ENCODE measurements at places on chromosomes 13 and 19. TPM values are rescaled to one million over a fixed set of nuclear protein-coding genes. Genes with fewer than 3 reads are reported as not detected.

- DNase-seq = no peak
- H3K27me3 ChIP-seq = no peaks in the 10 kb centered on the region
- no peaks in the 10 kb centered on the region for H3K4me1 ChIP-seq
- H3K27ac ChIP-seq = no peak overlapping the region
These were observed 366.3 kb downstream of the SLITRK6 start for GRCh38 chr13:85432881-85433280.

GRCh38 chr13:64992314-64992713 is 2237.8 kb downstream of the PCDH9 start:
- no peak overlapping the region for H3K27ac ChIP-seq
- H3K27me3 ChIP-seq = no peaks in the 10 kb centered on the region
- no peaks in the 10 kb centered on the region for H3K36me3 ChIP-seq
- H3K4me1 ChIP-seq = no peaks in the 10 kb centered on the region

DNA sequence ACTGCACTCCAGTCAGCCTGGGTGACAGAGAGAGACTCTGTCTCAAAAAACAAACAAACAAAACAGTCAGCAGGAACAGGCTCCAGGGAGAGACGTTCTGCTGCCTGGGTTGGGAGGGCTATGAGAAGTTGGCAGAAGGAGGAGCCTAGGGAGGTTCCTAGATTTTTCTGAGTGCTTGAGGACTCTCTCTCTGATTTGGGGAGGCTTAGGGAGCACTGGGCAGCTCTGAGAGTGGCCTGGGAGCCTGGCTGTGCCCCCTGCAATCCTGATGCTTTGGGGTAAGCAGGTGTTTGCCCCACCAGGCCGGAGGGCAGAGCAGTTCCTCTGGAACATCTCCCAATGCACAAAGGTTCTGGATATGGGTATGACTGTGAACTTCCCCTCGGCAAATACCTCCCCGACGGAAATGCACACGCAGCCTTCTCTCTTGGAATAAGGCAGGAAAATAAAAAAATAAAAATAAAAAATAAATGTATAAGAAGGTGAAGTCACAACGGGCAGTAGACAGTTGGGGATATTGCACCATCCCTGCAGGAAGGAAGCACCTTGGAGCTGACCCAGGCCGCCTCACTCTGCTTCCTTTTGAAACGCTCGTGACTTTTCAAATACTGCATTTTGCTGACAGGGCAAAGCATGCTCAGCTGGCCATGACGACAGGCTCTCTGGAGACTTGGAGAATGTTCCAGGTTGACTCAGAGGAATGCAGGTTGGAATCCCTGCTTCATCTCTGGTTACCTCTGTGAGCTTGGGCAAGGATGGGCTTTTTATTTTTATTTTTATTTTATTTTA is 26.5 kb upstream of the HOMER3 start:
- H3K36me3 ChIP-seq = no peaks in the 10 kb centered on the region
- no peaks in the 10 kb centered on the region for H3K27me3 ChIP-seq
- no peak overlapping the region for H3K4me3 ChIP-seq
- peak; percentile 80 for DNase-seq
- no peaks in the 10 kb centered on the region for H3K4me1 ChIP-seq

GRCh38 chr13:109836629-109837607 is 50.5 kb upstream of the IRS2 start:
- no peaks in the 10 kb centered on the region for H3K27me3 ChIP-seq
- H3K27ac ChIP-seq = no peak overlapping the region
- H3K36me3 ChIP-seq = no peaks in the 10 kb centered on the region
- H3K4me1 ChIP-seq = no peaks in the 10 kb centered on the region
- DNase-seq = no peak

GRCh38 chr13:25887962-25888655 is 163.7 kb downstream of the SHISA2 start:
- H3K27me3 ChIP-seq = no peaks in the 10 kb centered on the region
- H3K36me3 ChIP-seq = no peaks in the 10 kb centered on the region
- DNase-seq = no peak
- H3K4me3 ChIP-seq = no peak overlapping the region
- no peaks in the 10 kb centered on the region for H3K4me1 ChIP-seq

- H3K36me3 ChIP-seq = peaks cover 20% of the 10 kb centered on the region
- DNase-seq = no peak
- H3K27ac ChIP-seq = no peak overlapping the region
- H3K4me3 ChIP-seq = no peak overlapping the region
- H3K4me1 ChIP-seq = no peaks in the 10 kb centered on the region
These were observed 4.2 kb downstream of the DMPK start for GRCh38 chr19:45778010-45778661.

DNA sequence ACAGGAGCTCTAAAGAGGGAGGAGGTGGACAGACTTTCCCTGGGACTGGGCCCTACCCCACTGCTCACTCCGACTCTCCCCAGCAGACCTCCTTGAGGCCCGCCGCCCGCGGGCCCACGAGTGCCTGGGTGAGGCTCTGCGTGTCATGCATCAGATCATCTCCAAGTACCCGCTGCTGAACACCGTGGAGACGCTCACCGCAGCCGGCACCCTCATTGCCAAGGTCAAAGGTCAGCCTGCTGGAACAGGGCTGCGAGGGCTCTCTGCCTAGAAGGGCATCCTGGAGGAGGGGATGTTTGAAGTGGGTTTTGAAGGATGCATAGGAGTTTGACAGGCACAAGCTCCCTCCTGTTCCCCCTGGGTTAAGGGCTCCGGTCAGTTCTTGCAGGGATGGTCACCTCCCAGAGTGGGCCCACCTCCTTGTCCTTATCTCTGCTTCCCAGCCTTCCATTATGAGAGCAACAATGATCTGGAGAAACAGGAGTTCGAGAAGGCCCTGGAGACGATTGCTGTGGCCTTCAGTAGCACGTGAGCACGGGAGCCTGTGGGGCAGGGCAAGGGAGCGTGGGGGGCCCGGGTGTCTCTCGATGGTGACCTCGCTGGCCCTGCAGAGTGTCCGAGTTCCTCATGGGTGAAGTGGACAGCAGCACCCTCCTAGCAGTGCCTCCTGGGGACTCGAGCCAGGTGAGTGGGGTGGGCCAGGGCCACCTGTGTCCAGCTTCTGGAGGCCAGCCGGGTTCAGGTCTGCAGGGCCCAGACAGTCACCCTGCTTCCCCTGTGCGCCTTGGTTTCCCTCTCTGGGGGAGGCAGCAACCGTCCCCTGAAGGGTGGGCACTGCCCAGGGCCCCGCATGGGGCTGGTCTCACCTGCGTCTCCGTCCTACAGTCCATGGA is 6.3 kb downstream of the ARHGAP45 start:
- no peak for DNase-seq
- no peaks in the 10 kb centered on the region for H3K4me1 ChIP-seq
- no peak overlapping the region for H3K4me3 ChIP-seq
- H3K36me3 ChIP-seq = no peaks in the 10 kb centered on the region

GRCh38 chr19:50003810-50004419 is 21.3 kb downstream of the VRK3 start:
- no peak overlapping the region for H3K4me3 ChIP-seq
- no peaks in the 10 kb centered on the region for H3K36me3 ChIP-seq
- no peaks in the 10 kb centered on the region for H3K4me1 ChIP-seq
- no peak overlapping the region for H3K27ac ChIP-seq
- no peaks in the 10 kb centered on the region for H3K27me3 ChIP-seq

DNA sequence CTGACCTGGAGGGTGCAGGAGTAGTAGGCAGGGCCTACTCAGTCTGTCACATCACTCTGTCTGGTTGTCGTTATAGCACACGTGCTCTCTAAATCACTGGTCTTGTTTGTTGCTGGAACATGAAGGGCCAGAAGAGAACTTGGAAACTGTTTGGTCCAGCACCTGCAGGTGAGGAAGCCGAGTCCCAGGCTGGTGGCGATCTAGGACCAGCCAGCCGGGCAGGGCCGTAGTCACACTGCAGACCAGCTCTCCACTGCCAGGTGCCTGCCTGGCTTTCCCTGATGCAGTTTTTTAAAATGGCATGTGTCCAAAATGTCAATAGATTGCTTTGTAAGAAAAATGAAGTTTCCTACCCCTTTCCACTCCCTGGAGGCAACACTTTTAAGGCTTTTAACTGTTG is 53.7 kb downstream of the GGACT start:
- no peaks in the 10 kb centered on the region for H3K4me1 ChIP-seq
- no peaks in the 10 kb centered on the region for H3K36me3 ChIP-seq
- no peak overlapping the region for H3K27ac ChIP-seq
- H3K4me3 ChIP-seq = no peak overlapping the region
- no peaks in the 10 kb centered on the region for H3K27me3 ChIP-seq
- DNase-seq = no peak

- H3K4me1 ChIP-seq = peaks cover 2% of the 10 kb centered on the region
- DNase-seq = no peak
- no peaks in the 10 kb centered on the region for H3K36me3 ChIP-seq
- peak overlapping the region; percentile 4 for H3K27ac ChIP-seq
- H3K4me3 ChIP-seq = no peak overlapping the region
These were observed 46.8 kb downstream of the TEX26 start for GRCh38 chr13:30978981-30979956.

LRRC63 gene
- polyA plus RNA-seq = not detected

ELSPBP1 gene
- 0.74 TPM for polyA plus RNA-seq

- H3K4me1 ChIP-seq = no peaks in the 10 kb centered on the region
- no peak for DNase-seq
- no peaks in the 10 kb centered on the region for H3K27me3 ChIP-seq
- no peaks in the 10 kb centered on the region for H3K36me3 ChIP-seq
These were observed 617 bp downstream of the SKA3 start for GRCh38 chr13:21175656-21176214.

DNA sequence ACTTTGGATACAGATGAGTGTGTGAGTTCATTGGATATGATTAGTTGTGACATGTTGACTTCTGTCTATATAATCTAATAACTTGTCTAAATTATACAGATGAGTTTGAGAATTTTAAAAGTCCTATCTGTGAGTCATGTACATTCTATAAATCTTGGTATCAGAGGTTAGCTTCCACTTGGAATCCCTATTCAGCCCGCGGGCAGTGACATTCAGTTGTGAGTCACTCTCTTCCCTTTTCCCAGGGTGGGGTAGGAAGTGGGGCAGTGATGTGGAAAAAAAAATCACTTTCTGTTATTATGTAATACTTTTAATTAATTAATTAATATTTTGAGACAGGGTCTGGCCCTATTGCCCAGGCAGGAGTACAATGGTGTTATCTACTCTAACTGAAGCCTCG is 33.0 kb upstream of the ZNF808 start:
- H3K4me1 ChIP-seq = no peaks in the 10 kb centered on the region
- no peak overlapping the region for H3K27ac ChIP-seq
- no peaks in the 10 kb centered on the region for H3K36me3 ChIP-seq
- H3K4me3 ChIP-seq = no peak overlapping the region
- no peak for DNase-seq

TBXA2R gene
- polyA plus RNA-seq = 9.6 TPM

DNA sequence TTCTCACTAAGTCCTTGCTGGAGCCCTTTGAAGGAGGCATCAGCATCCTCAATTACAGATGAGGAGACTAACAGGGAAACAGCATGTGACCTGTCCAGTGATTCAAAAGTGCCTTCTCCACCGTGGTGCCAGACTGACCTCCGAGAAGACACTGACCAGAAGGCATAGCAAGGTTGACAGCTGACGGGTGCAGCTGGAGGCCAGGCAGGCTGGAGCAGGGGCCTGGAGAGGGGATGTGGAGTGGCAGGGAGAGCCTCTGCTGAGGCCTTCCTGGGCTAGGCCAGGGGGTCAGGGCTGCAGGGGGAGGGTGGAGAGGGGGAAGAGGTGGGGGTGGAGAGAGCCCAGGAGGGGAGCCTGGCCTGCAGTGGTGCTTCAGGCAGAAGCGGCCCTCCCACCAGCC is 66.3 kb downstream of the KCTD15 start:
- H3K4me1 ChIP-seq = no peaks in the 10 kb centered on the region
- no peaks in the 10 kb centered on the region for H3K36me3 ChIP-seq
- no peak overlapping the region for H3K27ac ChIP-seq
- no peak overlapping the region for H3K4me3 ChIP-seq
- H3K27me3 ChIP-seq = no peaks in the 10 kb centered on the region
